ENCODE measurements at places on chromosomes 2 and 18. TPM values are rescaled to one million over a fixed set of nuclear protein-coding genes. Genes with fewer than 3 reads are reported as not detected.

The GPR39 gene
- polyA plus RNA-seq = 0.92 TPM

The CFAP221 gene
- 0.31 TPM for polyA plus RNA-seq

The VIL1 gene
- polyA plus RNA-seq = 1.1 TPM

The PSMA8 gene
- polyA plus RNA-seq = 0.31 TPM

- DNase-seq = peak; percentile 84
- no peaks in the 10 kb centered on the region for H3K27me3 ChIP-seq
- H3K27ac ChIP-seq = peak overlapping the region; percentile 99
- H3K4me1 ChIP-seq = peaks cover 70% of the 10 kb centered on the region
These were observed 1.1 kb downstream of the COBLL1 start for GRCh38 chr2:164840458-164840929.

DNA sequence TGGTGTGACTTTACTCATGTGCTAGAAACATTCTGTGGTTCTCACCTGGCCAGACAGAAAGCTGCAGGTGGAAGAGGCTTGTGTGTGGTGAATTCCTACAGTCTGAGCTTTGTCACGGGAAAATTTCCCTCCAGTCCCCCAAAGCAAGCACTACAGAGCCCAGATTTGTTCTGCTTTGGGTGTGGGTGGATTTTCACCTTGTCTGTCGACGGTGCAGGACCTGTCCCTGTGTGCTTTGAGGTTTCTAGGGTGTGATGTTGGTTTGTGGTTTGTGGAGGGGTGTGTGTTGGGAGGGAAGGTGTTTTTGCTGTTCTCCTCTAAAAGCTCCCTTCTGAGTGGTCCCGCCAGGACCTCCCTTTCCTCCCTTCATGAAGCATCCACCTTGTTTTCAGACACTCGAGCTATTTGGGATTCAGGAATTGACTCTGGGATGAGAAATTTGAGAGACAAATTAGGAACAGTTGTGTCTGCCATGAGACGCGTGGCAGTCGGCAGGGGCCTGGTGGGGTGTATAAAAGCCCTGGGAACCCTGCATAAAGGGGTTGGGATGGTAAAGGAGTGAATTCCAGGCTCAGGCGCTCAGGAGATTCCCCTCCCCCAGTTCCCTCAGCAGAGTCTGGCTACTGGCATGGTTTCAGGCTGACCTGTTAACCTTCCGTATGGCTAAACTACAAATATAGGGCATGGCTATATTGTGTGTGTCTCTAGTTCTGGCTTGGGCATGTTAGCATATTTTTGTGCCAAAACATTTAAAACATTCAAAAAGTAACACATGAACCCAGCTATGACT is 65.5 kb downstream of the DGKD start:
- H3K4me3 ChIP-seq = peak overlapping the region; percentile 29
- no peaks in the 10 kb centered on the region for H3K27me3 ChIP-seq
- no peaks in the 10 kb centered on the region for H3K36me3 ChIP-seq
- DNase-seq = peak; percentile 76
- peaks cover 73% of the 10 kb centered on the region for H3K4me1 ChIP-seq

DNA sequence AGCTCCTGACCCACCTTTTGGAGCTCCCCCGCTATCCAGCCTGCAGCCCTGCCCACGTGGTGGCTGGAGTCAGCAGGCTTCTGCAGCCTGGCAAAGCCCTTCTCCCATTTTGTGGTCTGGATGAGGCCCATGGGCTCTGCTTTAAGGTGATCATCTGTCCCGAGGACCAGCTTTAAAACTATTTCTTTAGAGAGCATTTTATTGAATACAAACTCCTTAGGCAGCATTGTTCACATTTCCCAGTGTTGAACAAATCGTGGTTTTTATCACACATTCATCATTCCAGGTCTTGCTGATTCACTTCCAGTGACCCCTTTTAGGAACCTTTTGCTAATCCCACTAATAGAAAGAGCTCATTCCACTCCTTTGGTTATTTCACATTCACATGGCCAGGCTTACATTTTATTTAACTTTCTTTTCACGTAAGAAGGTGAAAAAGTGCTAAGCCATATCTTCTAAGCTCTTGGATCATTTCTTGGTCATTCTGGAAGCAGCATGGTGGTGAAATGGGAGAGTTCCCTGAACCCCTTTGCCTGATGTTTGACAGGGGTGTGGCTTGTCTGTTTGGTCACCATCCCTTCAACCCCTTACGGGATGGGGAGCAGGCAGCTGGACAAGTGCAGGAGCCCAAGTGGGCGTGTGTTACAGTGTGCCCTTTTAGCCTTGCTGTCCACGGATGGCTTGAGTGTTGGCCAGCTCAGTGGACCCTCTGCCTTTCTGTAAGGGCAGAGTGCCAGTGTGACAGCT is 80.4 kb upstream of the RAPGEF4 start:
- H3K27me3 ChIP-seq = no peaks in the 10 kb centered on the region
- H3K36me3 ChIP-seq = no peaks in the 10 kb centered on the region
- H3K27ac ChIP-seq = no peak overlapping the region
- no peak overlapping the region for H3K4me3 ChIP-seq
- H3K4me1 ChIP-seq = no peaks in the 10 kb centered on the region

- no peaks in the 10 kb centered on the region for H3K4me1 ChIP-seq
- H3K36me3 ChIP-seq = no peaks in the 10 kb centered on the region
- no peak for DNase-seq
- no peaks in the 10 kb centered on the region for H3K27me3 ChIP-seq
These were observed 368.5 kb upstream of the CNTNAP5 start for GRCh38 chr2:123656590-123656989.

DNA sequence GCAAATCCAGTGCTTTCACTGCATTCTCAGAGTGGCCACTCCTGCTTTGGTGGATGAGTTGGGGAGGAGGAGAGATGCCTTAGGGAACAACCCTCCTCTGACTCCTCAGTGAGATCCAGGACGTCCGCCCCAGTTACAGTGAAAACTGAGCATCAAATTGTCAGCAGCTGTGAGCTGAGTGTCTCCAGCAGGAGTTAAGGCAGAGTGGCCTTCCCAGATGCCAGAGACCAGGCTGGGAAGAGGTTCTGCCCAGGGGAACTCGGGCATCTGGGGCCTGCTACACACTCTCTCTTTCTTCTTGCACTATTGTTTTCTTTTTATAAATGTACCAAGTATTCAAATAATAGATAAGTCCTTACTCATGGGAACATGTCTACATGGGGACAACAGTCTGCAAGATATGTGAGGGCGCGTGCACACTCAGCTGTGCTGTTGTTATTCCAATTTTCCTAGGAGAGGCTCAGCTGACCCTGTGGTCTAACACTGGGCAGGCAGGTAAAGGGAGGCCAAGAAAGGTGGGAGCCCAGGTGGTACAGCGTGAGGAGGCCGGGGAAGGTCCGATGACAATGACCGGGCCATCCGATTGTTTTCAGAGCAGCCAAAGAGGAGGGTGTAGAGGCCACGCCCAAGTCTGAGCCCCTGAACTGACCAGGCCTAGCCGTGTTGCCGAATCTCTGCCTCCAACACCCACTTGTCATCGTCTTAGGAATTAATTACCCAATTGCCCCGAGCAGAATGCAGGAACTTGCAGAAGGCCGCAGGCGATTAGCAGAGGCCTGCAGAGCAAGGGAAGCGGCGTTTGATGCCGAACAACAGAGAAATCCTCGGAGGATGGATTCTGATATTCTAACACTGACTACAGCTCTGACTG is 166.9 kb downstream of the ANAPC1 start:
- DNase-seq = no peak
- no peaks in the 10 kb centered on the region for H3K27me3 ChIP-seq
- H3K4me3 ChIP-seq = no peak overlapping the region
- no peaks in the 10 kb centered on the region for H3K4me1 ChIP-seq
- no peak overlapping the region for H3K27ac ChIP-seq
- no peaks in the 10 kb centered on the region for H3K36me3 ChIP-seq

- no peak overlapping the region for H3K27ac ChIP-seq
- no peak overlapping the region for H3K4me3 ChIP-seq
- no peaks in the 10 kb centered on the region for H3K27me3 ChIP-seq
- no peaks in the 10 kb centered on the region for H3K36me3 ChIP-seq
- H3K4me1 ChIP-seq = no peaks in the 10 kb centered on the region
These were observed 400.1 kb downstream of the LNPK start for GRCh38 chr2:175601969-175602368.

- H3K36me3 ChIP-seq = no peaks in the 10 kb centered on the region
- no peak overlapping the region for H3K4me3 ChIP-seq
- DNase-seq = peak; percentile 63
- no peaks in the 10 kb centered on the region for H3K27me3 ChIP-seq
- H3K4me1 ChIP-seq = no peaks in the 10 kb centered on the region
- no peak overlapping the region for H3K27ac ChIP-seq
These were observed 25.1 kb upstream of the ARHGAP25 start for GRCh38 chr2:68709421-68709911.

DNA sequence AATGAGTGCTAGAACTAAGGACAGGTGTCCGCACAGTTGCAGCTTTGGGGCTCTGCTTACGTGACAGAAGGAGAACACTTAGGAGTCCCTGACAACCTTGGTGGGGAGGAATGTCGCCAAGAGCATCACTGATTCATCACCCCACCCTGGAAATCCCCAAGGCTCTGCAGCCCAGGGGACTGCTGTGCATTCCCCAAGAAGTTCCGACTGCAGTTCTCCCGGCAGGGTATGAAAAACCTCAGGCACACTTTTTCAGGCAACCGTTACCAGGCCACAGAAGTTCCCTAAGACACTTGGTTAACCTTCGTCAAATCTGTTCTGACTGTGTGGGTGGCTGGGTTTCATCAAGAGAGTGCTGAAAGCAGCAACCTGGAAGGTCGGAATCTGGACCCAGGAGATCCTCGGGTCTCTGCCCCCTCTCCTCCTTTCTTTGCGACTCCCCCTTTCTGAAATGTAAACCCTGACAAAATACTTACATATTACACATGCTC is 192.1 kb upstream of the CXCR4 start:
- no peak overlapping the region for H3K4me3 ChIP-seq
- H3K27ac ChIP-seq = no peak overlapping the region
- no peaks in the 10 kb centered on the region for H3K36me3 ChIP-seq
- no peaks in the 10 kb centered on the region for H3K27me3 ChIP-seq

- DNase-seq = no peak
- H3K27ac ChIP-seq = peak overlapping the region; percentile 87
- H3K36me3 ChIP-seq = no peaks in the 10 kb centered on the region
- H3K27me3 ChIP-seq = no peaks in the 10 kb centered on the region
- peaks cover 61% of the 10 kb centered on the region for H3K4me1 ChIP-seq
- H3K4me3 ChIP-seq = peak overlapping the region; percentile 72
These were observed 2.0 kb downstream of the ANKRD44 start for GRCh38 chr2:197308585-197308984.

DNA sequence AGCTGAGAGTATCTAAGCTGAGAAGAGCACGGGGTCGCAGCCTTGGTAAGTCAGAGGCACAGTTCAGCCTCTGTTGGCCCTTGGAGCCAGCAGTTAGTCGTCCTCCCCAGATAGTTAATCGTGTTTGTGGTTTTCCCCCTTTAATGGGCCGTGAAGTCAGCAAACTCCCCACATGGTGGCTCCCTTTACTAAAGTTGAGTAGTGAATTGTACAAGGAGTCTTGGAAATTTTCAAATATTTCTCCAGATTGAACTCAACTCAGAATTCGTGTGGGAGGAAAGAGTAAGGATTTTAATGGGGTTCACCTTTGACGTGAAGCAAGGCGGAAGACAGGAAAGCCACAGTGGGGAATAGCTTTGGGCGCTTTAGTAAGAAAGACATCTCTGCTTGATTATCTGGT is 2.4 kb upstream of the ADCYAP1 start:
- DNase-seq = no peak
- no peak overlapping the region for H3K27ac ChIP-seq
- H3K4me3 ChIP-seq = no peak overlapping the region
- peaks cover 33% of the 10 kb centered on the region for H3K27me3 ChIP-seq

DNA sequence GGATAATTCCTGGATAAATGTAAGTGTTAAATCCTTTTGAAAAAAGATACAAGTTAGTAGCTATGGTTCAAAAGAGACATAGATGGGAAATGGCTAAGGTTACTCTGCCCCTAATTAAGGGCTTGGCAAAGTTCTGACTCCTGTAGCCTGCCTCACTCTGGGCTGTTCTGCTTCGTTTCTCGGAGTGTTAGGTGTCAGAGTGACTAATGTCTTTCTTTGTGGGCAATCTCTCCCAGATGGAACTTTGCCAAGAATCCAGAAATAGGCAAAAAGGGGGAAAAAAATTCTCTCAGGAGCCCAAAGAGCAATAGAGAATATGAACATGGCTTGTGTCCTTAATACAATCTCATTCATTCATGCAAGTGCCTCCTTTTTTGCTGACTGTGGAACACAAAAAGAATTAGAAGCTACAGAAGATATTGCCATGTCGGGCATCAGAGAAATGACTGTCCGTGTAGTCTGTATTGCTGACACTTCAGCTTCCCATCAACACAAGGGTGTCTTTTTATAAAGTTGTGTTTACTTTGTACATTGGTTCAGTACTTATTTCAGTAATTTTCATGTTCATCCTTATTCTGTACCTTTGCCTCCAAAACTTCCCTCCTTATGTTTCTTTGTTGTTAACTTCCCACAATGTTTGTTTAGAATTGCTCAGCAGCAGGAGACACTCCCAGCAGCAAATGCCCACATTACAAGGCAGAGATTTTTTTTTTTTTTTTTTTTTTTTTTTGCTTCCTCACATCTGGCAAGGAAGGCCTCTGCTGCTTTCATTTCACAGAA is 134.0 kb downstream of the FTCDNL1 start:
- no peaks in the 10 kb centered on the region for H3K27me3 ChIP-seq
- H3K36me3 ChIP-seq = no peaks in the 10 kb centered on the region
- H3K4me1 ChIP-seq = no peaks in the 10 kb centered on the region
- no peak for DNase-seq

DNA sequence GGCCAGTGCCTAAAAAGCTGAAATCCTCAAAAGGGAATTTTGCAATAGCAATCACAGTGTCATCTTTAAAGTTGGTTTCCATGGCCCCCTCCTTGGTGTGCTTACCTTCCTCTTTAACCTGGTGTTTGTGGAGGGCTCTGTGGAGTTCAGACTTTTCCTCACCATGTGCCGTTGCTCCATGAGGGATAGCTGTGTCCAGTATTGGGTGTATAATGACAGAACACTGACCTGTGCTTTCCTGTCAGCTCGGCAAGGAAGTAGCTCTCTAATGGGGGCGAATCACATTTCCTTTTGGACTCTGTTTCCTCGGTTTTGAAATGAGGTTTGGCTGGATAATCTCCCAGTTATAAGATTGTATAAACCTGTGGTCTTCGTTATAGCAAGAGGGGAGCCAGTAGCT is 166.0 kb upstream of the DAPL1 start:
- H3K4me1 ChIP-seq = no peaks in the 10 kb centered on the region
- peaks cover 17% of the 10 kb centered on the region for H3K36me3 ChIP-seq
- no peak overlapping the region for H3K27ac ChIP-seq

DNA sequence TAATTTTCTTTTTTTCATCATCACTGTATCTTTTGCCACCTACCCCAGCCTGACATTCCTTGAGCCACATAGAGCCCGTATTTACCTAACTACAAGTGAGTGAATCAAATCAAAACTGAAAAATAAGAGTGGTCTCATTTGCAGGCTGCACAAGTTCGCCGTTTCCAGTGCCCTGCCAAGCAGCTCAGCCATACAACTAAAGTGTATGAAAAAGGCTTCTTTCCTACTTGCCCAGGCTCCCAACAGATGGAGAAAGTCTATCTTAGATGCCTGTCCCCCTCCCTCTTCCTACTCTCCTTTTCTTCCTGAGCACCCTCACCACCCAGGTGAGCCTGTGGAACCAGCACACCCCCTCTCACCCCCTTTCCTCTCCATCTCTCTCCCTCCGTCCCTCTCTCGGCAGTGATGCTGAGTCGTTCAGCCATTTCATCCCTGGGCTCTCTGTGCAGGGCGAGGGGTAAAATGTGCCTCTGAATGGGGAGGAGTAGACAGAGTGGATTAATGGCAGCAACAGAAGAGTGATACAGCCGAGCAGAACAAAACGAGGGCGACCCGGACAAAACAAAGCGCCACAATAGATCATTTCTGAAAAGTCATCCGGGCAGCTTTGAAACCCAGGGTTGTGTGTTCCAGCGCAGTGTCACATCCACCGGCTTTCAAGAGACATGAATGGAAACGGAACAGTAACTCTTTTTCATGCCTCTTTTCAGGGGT is 65.0 kb upstream of the POU3F3 start:
- no peaks in the 10 kb centered on the region for H3K36me3 ChIP-seq
- no peak for DNase-seq
- no peak overlapping the region for H3K27ac ChIP-seq

All from stomach (tissue), 19 donors.